A172 (cell line): ENCODE measurements at places on chromosomes 2 and 18.

DNA sequence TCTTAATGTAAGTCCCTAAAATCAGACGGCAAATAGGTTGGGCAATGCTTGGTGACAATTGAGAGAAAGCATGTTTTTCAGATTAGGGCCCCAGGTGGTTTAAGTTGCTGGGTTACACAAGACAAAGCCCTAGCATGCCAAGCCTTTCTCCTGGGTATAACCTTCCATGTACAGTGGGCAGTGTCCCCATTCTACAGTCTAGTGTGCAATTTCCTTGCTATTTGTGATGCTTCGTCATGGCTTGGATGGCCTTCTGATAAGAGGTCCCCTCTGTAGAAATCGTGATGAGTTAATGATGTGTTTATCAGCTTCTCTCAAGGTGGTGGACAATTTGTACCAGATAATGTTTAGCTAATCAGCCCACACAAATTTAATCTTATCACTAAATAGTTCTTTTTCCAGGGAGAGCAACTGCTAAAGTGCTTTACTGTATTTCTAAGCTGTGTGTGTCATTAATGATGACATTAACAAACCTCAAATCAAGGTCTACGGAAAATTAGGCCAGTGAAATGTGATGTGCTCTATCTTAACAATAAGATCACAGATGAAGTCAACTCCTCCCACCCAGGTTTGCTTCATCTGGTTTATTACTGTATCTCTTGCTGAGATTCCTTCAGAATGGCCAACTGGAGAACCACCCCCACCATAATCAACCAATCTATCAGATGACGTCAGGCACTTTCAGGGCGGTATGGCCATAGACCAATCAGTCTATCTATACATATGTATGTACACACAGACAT, 61.7 kb downstream of the PLB1 start:
- no peak for DNase-seq

GRCh38 chr2:197633109-197633657, 42.2 kb downstream of the RFTN2 start:
- DNase-seq = no peak

- no peak for DNase-seq
Observed at GRCh38 chr2:216340280-216340631, 32.0 kb downstream of the MARCHF4 start.

DNA sequence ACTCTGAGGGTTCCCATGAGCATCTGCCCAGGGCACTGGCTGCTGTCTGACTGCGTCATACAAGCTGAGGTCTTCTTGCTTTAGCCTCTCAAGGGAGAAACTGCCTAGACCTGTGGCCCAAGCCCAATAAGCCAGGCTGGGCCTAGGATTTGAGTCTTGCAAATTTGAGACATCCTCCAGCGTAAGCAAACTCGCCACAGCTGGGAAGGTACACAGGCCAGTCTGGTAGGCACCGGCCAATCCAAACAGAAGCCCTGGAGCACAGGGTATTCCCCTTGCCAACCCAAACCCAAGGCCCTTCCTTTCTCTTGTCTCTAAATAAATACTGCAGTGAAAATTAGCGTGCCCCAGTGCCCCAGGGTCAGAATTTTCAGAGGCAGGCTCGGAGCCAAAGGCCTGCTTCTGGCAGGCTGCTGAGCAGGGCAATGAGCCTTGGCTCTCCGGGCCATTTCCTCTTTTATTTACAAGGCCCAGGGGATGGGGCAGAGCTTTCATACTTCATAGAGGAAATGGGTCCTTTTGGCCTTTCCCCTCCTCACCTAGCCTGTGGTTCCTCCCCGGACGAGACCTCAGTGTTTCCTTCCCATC, 33.3 kb downstream of the POLR1A start:
- DNase-seq = peak; percentile 20

GRCh38 chr18:70489986-70490933, 201.4 kb downstream of the SOCS6 start:
- peak; percentile 33 for DNase-seq

DNA sequence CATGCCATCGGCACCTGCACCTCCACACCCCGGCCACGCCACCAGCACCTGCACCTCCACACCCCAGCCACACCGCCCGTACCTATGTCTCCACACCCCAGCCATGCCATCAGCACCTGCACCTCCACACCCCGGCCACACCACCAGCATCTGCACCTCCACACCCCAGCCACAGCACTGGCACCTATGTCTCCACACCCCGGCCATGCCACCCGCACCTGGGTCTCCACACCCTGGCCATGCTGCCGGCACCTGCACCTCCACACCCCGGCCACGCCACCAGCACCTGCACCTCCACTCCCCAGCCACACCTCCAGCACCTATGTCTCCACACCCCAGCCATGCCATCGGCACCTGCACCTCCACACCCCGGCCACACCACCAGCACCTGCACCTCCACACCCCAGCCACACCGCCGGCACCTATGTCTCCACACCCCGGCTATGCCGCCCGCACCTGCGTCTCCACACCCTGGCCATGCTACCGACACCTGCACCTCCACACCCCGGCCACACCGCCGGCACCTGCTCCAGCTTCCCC, 390.3 kb upstream of the MYT1L start:
- DNase-seq = no peak

GRCh38 chr2:12720278-12720620, 3.5 kb downstream of the TRIB2 start:
- DNase-seq = no peak

DNA sequence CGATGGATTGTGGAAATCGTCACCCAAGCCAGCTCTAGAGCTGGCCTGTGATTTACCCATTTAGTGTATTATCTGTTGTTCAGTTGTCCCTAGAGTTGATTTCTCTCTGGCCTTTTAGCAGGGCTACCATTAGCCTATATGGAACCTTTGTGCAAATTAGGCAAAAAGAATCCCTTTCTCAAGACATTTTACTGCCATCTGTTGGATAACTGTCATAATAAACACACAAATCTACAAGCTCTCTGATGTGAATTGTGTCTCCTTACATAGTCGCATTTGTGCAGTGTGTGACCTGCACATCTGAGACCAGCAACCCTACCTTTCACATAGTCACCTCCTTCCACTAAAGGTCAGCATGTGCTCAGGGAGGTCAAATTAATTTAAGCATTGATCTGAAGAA, 34.0 kb downstream of the LOXHD1 start:
- no peak for DNase-seq

GRCh38 chr2:42102591-42103450, 55.0 kb downstream of the PKDCC start:
- DNase-seq = peak; percentile 63

- no peak for DNase-seq
Observed at GRCh38 chr2:121536347-121536746, 5.7 kb downstream of the RNU4ATAC start.

- no peak for DNase-seq
Observed at GRCh38 chr2:149021761-149022160, 16.7 kb upstream of the LYPD6B start.

GRCh38 chr2:77007686-77008085, 514.5 kb downstream of the LRRTM4 start:
- DNase-seq = no peak

GRCh38 chr2:116732322-116732721, 1082.2 kb upstream of the DDX18 start:
- DNase-seq = no peak

- no peak for DNase-seq
Observed at GRCh38 chr18:67608191-67608590, 91.7 kb upstream of the DSEL start.

- no peak for DNase-seq
Observed at GRCh38 chr2:56784046-56784445, 600.3 kb downstream of the CCDC85A start.

DNA sequence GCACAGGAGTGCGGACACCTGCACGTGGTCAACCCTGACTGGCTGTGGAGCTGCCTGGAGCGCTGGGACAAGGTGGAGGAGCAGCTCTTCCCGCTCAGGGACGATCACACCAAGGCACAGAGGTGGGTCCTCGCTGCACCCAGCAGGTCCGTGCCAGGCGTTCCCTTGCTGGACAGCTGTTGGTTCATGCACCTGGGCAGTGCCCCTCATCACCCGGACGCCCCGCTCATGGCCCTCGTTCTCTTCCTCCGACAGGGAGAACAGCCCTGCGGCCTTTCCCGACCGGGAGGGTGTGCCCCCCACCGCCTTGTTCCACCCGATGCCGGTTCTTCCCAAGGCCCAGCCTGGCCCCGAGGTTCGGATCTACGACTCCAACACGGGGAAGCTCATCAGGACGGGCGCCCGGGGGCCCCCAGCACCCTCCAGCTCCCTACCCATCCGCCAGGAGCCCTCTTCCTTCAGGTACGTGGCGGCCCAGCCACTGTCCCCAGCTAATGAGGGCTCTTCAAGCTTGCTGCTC, 38.0 kb downstream of the CTDP1 start:
- DNase-seq = no peak

- no peak for DNase-seq
Observed at GRCh38 chr2:149029307-149029965, 9.1 kb upstream of the LYPD6B start.

GRCh38 chr2:174791020-174791419, 26.7 kb upstream of the CHRNA1 start:
- DNase-seq = no peak

GRCh38 chr18:73283788-73284187, 416.0 kb upstream of the NETO1 start:
- DNase-seq = peak; percentile 9

GRCh38 chr2:240983361-240983995, 14.9 kb upstream of the SNED1 start:
- DNase-seq = no peak

GRCh38 chr18:53135654-53136053, 795.7 kb downstream of the DCC start:
- DNase-seq = no peak

DNA sequence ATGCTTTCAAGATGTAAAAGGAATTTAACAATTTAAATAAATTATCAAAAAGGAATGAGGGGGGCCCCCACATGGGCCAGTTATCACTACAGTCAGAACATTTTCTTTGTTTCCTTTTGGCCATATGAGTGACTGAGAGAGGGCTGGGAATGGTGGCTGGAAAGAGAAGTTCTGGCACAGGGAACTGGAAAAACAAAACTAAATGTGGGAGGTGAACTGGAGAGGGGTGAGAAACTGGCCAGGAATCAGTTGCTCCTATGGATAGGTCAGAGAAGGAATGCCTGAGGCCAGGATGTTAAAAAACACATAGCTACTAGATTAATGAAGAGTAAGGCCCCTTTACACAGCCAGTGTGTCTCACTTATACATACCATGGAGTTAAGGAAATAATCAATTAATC, 121.0 kb downstream of the RBMS1 start:
- no peak for DNase-seq

- no peak for DNase-seq
Observed at GRCh38 chr18:45156946-45157345, 458.3 kb upstream of the SLC14A2 start.

- DNase-seq = no peak
Observed at GRCh38 chr2:187232749-187233148, 215.3 kb downstream of the CALCRL start.

- DNase-seq = no peak
Observed at GRCh38 chr18:74190086-74190485, 41.8 kb downstream of the TIMM21 start.

- no peak for DNase-seq
Observed at GRCh38 chr18:9526458-9526857, 51.1 kb downstream of the RALBP1 start.

DNA sequence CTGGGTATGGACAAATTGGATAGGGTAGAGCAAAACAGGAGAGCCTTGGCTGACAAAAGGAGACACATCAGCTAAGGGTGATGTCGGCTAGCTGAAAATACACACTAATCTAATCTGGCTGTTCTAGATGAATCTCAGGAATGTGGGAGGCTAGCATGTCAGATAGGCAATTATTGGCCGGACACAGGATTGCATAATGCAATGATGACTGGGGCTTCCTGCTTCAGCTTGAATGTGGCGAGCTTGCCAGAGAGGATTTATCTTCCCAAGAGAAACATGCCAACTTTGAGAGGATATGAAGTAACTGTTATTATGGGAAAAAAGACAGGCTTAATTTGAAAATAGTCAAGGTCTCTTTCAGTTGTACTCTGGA, 102.4 kb downstream of the TRIB2 start:
- peak; percentile 97 for DNase-seq

- DNase-seq = no peak
Observed at GRCh38 chr2:206011018-206011614, 74.9 kb downstream of the INO80D start.

DNA sequence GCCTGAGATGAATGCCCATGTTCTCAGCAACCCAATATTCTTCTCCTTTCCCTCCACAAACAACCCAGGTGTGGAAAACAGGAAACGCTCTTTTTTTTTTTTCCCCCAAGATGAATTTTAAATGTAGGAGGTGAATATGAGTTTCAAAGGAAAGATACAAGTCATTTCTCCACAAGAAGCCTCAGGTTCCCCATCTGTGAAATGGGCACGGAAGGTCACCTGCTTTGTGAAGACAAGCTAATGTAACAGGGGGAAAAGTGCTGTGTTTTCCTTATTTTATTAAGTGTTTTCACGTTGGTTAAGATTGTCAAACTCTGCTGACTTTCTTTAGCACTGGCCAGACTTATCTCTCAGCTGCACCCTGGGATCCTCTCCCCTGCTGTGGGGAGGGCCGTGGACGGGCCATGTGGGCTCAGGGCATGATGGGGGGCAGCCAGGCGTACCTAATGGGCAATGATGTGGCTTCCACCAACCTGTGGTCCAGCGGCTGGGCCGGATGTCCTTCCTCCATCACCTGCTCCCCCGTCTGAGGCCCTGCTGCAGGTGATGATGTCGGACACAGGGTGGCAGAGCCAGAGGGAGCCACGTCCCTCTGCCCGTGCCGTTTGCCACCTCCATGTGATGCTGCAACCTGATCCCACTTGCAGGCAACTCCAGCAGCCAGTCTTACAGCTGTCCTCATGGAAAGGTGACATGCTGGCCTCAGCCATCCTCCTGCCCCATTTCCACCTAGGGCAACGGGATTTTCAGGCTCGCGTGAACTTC, 130.0 kb upstream of the PXDN start:
- no peak for DNase-seq

DNA sequence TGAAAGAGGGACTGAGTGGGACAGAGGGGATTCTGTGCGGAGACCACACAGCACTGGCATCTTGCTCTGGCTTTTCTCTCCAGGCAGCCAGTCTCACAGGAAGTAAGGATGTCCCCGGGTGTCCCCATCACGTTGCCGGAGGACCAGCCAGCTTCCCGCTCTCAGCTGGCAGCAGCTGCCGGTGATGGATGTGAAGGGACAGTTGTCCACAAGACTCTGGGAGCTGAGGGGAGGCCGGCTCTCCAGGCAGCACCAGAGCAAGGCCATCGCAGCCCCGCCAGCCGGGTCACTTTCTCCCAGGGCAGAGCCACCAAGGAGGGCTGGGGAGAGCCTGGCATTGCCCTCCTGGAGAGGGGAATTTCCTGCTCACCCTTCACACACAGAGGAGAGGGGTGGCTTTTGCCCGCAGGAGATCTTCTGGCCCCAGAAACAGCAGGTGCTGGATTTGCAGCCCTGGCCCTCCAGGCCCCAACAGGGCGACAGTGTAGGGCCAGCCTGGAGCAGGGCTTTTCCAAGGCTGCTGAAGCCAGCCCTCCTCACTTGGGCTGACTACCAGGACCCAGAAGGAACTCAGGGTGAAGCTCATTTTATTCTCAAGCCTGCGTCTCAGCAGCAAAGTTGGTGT, 24.0 kb upstream of the B3GNT7 start:
- DNase-seq = no peak
